Activated gamma-delta T cell (primary cell): ENCODE measurements at places on chromosomes 11 and 22.

DNA sequence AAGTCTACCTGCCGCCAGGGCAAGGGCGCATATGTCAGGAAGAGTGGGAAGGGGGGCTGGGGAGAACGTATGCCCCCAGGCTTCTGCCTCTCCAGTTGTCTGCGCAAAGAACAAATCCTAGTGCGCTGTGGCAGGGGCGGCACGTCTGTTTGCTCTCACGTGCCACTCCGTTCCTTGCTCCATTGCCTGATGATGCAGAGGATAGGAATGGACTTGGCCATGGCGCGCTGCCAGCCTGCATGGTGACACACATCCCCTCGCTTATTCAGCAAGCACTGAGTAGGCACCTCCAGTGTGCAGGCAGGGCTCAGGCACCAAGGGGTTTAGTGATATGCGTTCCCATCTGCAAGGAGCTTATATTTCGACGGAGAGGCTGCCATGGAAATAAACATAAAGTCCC lies 45.4 kb upstream of the SLC22A12 start:
- no peak for DNase-seq

DNA sequence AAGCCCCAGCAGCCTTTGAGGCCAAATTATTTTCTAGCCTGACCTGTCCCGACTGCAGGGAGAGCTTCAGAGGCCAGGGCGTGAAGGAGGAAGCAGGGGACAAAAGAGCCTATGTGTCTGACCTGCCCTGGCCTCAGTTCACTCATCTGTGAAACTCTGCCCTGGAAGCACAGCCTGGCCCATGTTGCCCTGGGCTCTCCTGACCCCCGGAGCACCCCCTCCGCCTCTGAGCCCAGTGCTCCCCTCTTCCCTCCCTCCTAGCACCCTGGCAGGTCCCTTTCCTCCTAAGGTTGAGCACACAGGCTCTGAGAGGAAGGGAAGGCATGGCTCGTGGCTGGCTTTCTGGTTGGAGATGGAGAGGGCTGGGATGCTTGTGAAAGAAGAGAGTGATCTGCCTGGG lies 3.4 kb upstream of the A4GALT start:
- no peak for DNase-seq

GRCh38 chr22:37186228-37186996 lies 1.6 kb downstream of the C1QTNF6 start:
- no peak for DNase-seq

- DNase-seq = no peak
Measured at GRCh38 chr11:122847466-122847865, 9.2 kb downstream of the CRTAM start.

DNA sequence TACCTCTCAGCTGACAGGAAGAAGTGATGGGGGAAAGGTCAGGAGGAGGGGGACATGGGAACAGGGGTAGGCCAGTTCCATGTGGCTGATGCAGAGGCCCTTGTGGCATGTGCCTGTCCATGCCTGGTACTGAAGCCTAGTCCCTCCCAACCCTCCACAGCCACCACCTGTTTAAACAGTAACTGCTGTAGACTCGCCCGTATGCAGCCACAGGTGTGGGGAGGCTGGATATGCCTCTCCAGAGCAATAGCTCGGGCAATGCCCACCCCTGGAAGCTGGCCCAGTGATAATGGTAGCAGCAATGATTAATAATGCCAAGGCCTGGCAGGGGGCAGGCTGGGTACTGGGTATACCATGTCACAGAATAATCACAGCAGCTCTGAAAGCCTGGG lies 2.3 kb downstream of the SMTN start:
- DNase-seq = no peak

DNA sequence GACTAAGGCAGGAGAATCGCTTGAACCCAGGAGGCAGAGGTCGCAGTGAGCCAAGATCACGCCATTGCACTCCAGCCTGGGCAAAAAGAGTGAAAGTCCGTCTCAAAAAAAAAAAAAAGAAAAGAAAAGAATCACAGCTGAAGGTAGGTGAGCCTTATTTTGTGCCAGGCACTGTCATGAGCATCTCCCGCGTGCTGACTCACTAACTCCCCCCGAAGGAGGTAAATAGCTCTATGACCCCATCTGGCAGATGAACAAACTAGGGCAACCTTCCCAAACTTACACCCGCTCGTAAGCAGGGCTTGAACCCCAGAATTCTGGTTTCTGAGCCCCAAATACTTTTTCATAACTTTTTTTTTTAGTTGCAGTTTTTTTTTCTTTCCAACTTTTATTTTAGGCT lies 60.3 kb downstream of the ANO1 start:
- no peak for DNase-seq

- no peak for DNase-seq
Measured at GRCh38 chr11:35013514-35014233, 97.3 kb downstream of the PDHX start.

GRCh38 chr11:86241956-86242535 lies 2.5 kb upstream of the EED start:
- no peak for DNase-seq

GRCh38 chr11:96622026-96622634 lies 232.3 kb downstream of the JRKL start:
- DNase-seq = no peak

- DNase-seq = no peak
Measured at GRCh38 chr11:3867209-3868091, 12.0 kb downstream of the STIM1 start.

DNA sequence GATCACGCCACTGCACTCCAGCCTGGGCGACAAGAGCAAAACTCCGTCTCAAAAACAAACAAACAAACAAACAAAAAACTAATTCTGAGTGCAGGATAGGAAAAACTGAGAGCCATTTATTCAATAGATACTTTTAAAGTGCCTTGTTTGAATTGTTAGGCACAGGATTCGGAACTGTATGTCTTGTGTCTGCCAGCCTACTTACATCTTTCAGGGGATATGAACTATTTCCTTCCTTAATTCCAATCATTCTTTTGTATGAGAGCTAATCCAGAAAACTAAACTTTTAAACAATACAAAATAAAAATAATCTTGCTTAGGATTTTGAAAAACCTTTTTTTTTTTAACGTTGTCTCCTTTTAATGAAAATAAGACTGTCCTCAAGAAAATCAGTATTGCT lies 12.6 kb downstream of the UVRAG start:
- DNase-seq = no peak

- no peak for DNase-seq
Measured at GRCh38 chr22:46196278-46196677, 46.0 kb downstream of the PPARA start.

DNA sequence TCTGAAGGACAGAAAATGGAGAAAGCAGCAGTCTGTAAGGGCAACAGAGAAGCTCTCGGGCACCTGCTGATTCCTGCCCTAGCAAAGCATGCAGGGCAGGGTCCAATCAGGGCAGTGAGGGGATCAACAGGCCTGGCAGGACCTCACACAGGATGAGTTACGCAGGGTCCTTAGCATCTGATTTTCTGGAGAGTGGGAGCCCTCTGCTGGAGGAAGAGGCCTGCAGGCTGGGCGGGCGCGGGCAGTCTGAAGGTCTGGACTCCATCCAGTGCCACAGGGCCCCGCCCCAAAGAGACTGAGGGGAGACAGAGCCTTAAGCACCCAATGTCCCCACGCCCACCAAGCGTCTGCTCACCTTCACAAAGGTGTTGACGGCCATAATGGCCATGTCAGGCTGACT lies 28.9 kb downstream of the AP1B1 start:
- DNase-seq = no peak

DNA sequence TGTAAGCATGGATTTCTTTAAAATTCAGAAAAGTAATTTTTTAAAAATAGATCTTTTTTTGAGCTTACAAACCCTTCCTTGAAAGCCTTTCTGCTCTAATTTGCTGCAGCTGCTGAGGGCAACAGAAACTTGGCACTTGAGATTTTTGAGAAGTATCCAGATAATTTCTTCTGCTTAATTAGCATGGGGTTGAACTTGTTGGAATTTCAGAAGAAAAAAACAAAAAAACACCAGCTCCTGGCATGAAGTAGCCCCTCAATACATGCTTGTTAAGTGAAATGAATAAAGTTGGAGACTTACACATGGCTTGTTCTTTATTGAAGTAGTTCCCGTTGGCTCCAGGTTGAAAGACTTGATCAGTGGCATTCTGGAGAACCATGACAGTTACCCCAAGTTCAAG lies 331.4 kb upstream of the RAG2 start:
- no peak for DNase-seq

GRCh38 chr11:13215149-13215548 lies 62.4 kb upstream of the BMAL1 start:
- no peak for DNase-seq

DNA sequence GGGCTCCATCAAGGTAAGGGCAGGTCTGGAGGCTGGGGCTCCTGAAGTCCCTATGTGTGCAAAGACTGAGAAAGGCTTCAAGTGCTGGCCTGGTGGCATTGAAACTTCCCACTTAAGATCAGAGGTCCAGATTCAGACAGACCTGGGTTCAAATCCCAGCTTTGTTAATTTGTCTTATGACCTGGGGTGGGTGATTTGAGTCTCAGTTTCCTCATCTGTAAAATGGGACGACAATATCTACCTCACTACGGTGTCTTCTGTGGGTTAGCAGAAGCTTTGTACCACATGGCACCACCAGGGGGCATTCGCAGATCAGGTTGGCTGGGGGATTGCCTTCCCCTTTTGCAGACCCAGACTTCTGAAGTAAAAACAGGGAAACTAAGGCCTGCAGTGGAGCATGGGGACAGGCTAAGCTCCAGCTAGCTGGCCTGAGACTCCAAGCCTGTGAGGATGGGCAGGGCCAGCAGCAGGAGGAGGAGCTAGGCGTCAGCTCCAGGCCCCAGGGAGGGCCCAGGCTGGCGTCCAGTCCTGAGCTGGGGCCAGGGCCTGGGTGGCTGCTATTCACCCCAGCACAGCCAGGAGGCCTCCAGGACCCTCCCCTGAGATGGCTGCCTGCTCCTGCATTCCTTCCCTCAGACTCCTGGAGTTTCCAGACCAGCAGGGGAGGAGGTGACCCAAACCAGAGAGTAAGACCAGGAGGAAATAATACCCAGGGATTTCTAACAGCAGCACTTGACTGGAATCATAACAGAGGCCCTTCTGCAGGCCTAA lies 1.5 kb downstream of the CASTOR1 start:
- no peak for DNase-seq

- DNase-seq = peak; percentile 87
Measured at GRCh38 chr22:20016734-20017621, at the start of gene ARVCF. Gene ARVCF, minus strand, starts transcription at chr22:20016823. Its CDS starts 26,029 bp downstream, at chr22:19990794.

DNA sequence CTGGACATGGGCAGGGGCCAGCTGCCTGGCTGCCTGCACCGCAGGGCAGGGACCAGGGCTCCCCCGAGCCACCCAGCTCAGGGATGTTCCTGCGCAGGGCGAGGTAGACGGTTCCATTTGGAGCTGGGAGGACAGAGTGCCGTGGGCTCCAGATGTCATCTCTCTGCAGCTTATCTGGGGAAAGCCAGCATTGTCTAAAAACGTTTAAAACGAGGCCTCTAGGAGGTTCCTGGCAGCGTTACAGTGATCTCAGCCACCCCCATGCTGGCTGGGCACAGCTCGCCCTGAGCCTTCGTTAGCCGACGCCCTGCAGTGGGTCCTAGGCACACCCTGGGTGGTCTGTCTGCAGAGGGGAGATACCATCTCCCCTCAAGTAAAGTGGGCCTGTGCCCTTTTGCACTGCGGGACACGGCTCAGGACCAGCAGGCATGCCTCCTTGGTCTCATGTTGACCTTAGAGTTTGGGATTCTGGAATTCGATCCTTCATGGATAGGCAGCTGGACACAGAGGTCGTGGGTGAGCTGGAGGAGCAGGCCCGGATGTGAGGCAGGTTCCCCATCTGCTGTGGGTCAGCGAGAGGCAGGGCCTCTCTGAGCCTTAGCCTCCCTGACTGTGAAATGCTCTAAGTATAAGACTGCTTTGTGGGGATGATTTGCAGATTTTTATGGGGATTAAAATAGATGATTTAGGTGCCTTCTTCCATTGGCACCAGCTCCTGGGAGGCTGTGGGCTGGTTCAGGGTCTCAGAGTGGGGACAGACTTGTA lies 14.1 kb downstream of the SYNGR1 start:
- DNase-seq = no peak

- DNase-seq = no peak
Measured at GRCh38 chr11:123742724-123743120, 1.3 kb upstream of the ZNF202 start.

- no peak for DNase-seq
Measured at GRCh38 chr22:49514211-49514610, 313.5 kb downstream of the BRD1 start.

GRCh38 chr11:71542879-71543777 lies 5.1 kb upstream of the KRTAP5-9 start:
- no peak for DNase-seq

- no peak for DNase-seq
Measured at GRCh38 chr11:113334183-113334582, 19.8 kb downstream of the TTC12 start.

- no peak for DNase-seq
Measured at GRCh38 chr11:121721961-121722360, 269.2 kb upstream of the SORL1-AS1 start.

GRCh38 chr11:106879832-106880546 lies 138.3 kb downstream of the GUCY1A2 start:
- no peak for DNase-seq

DNA sequence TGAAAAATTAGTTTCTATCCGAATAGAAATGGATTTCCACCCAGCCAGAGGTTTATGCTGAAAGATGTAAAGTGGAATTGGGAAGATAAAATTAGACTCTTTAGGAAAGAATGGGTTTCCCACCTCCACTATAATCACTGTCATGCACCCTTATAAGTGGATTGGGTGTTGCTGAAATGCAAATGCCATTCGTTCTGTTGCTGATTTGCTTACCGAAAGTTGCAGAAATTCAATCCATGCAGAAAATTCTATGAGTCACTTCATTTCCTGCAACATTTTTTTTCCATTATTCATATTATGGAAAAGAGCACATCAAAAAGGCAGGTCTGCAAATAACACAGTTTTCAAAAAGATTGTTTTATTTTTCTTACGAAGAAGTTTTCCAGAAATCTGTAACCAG lies 65.6 kb downstream of the LDLRAD3 start:
- DNase-seq = no peak

DNA sequence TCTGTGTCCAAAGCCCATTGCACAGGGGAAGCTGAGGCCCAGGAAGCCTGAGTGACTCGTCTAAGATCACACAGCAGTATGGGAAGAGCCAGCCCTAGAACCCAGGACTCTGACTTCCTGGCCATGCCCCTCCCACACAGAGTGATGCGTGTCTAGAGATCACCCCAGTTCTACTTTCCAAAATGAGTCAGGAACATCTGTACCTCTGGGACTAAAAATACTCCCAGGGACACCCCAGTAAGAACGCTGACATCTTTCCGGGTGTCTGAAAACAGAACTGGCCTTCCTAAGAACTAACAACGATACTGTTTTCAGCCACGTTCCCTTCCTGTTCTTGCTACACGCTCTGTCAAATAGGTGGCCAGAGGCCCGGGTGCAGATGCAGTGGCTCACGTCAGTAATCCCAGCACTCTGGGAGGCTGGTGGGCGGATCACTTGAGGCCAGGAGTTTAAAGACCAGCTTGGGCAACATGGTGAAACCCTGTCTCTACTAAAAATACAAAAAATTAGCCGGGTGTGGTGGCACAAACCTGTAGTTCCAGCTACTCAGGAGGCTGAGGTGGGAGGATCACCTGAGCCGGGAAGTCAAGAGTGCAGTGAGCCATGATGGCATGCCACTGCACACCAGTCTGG lies 21.7 kb upstream of the PDGFB start:
- DNase-seq = no peak

GRCh38 chr11:74641289-74641688 lies 48.9 kb downstream of the POLD3 start:
- no peak for DNase-seq
